ENCODE measurements at places on chromosomes 4 and X. TPM values are rescaled to one million over a fixed set of nuclear protein-coding genes. Genes with fewer than 3 reads are reported as not detected.

- DNase-seq: no peak
Observed at GRCh38 chr4:55395218-55395528, 584 bp upstream of the TMEM165 start.

The DIAPH2 gene
- 21.7 TPM for total RNA-seq

The FAM9B gene
- not detected for total RNA-seq

The HSFX3 gene
- not detected for total RNA-seq

The ARHGAP24 gene
- 23.1 TPM for total RNA-seq

The CYLC1 gene
- total RNA-seq: not detected

DNA sequence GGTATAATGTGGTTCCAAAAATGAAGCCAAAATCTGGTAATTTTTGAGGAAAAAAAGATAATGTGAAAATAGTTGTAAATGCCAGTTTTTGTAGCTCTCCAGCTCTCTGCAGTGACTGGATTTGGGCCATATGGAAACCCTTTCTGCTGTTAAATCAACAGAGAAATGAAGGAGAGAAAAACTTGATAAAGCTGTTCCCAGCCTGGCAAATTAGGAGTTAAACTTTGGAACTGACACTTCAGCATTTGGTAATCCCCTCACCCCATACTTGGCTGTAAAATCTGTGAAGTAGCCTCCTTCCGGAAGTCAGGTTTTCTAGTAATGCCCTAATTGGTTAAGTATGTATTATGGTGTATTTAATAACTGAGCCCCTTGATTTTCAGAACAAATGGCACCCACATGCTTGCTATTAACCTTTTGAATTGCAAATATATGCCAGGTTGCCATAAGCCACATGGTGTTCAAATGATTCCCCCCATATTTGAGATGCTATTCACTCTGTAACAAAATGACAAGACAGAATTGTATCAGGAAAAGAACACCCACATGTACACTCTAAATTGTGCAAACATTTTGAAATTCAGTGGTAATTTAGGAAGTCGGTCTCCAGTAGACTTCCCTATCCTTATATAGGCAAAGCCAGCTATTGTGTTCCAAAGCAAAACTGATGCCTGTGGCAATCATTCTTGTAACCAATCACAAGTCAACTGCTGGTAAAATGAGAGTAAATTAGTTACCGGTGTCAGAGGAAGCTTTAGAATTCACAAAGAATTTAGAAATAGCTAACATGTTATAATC, 96.3 kb upstream of the ADAMTS3 start:
- no peak for DNase-seq

DNA sequence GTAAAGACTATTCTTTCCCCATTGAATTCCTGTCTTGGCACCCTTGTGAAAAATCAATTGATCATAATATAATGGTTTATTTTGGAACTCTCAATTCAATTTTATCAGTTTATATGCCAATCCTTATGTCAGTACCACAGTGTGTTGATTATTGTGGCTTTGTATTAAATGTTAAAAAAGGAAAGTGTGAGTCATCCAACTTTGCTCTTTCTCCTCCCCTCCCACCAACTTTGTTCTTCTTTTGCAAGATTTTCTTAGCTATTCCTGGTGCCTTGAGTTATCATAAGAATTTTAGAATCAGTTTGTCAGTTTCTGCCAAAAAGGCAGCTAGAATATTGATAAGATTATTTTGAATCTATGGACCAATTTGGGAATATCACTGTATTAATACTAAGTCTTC, 11.2 kb upstream of the RNF175 start:
- DNase-seq: no peak

GRCh38 chrX:129958814-129959492, 23.5 kb upstream of the BCORL1 start:
- DNase-seq: no peak

DNA sequence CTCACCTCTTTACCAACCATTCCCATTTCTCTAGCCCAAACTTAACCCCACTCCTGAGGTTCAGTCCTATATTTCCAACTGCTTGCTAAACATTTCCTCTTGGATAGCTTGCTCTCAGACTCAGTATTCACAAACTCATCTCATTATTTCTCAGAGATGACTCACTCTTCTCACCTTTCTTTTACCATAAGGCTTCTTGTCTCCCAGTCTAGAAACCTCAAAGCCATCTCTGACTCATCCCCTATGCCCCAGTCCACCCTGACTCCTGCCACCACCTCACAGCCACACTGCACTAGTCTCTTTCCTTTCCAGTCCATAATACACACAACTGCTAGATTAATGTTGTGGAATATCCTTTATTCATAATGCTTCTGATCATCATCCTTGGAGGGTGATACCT, 4.8 kb downstream of the FRMPD3 start:
- DNase-seq: no peak

The CXCL5 gene
- total RNA-seq: not detected

- DNase-seq: no peak
Observed at GRCh38 chr4:85571008-85571407, 96.1 kb downstream of the ARHGAP24 start.

GRCh38 chr4:7381890-7382633, 52.7 kb downstream of the PSAPL1 start:
- DNase-seq: peak; percentile 44

GRCh38 chr4:10207116-10207515, 90.5 kb upstream of the WDR1 start:
- DNase-seq: no peak

DNA sequence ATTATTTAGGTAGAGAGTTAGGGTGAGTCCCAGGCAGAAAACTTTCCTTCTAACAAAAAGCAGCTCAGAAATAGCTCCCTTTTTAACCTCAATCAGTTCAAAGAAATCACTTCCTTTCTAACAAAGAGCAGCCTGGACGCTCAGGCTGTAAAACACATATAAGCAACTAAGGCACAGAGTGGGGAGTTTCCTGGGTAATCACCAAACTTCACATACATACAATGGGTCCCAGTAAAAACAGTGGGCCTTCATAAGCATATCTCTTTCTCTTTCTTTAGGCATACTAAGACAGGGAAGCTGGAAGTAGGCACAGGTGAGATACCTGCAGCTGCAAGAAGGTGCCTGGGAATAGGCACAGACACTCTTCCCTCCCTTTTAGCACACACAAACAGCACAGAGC, 4.9 kb upstream of the NAF1 start:
- DNase-seq: no peak

The ARL9 gene
- 0.66 TPM for total RNA-seq

The MTNR1A gene
- total RNA-seq: not detected

DNA sequence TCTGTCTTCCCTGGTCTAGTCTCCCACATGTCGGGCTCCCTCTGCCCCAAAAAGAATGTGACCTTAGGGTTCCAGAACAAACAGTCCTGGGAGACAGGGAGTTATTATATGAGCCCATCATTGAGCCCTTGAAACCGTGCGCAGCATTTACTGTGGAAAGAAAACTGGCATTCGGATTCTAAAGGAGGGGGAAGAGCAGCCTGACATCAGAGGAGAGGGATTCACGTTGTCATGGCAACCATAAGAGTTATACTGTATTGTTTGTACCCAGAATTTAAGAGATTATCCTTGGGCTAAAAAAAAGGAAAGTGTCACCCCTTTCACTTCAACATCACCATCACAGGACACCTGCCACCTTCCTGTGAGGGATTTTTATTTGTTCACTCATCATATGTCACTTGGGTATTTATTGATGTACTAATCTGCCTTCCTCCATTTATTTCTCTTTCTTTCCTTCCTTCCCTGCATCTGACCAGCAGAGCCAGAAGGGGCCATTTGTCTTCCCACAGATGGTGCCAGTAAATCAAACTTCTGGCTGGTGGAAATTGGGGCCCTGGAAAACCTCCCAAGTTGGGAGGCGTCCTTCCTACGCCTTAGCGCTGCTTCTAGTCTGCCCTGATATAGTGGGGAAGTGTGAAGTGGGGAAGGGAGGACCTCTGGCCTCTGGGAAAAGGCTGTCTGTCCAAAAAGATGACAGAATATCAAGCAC, 64.9 kb upstream of the FRMPD3 start:
- DNase-seq: no peak

All from sigmoid colon (tissue), 7 donors.